ENCODE measurements at places on chromosomes 12 and 14.

DNA sequence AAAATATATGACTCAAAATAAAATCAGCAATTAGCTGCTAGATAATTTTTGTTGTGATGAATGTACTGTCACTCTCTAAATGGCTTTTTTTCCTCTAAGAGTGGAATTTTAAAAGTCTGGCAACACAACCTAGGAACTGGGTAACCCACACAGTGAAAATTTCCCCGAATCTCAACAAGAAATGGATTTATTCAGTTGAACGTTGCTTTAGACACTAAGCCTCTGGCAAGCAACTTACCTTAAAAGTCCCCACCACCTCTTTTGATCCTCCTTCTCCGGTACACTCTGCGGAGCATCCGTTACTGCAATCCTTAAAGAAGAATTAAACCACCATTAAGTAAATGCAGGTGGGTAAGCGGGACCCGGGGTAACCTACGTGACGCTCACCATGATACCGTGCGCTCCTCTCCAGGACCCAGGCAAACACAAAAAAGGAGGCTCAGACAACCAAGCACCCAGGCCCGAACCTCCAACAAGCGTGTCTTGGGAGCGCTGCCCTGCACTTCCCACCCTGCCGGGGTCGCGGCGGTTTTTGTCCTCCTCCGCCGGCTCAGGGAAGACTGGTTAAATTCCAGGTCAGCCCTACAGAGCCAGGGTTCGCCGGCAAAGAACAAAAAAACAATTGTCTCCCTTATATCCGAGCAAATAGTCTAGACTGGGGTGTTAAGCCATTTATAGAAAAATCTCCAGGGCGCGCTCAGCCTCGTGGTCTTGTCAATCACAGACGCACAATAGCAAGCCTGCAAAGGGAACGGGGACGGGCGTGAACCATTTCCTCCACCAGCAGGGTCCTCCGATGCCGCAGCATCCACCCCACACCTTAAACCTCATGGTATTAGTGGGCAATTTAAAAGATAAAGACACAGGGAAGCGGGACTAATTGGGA lies 47.1 kb downstream of the BCAT1 start:
- DNase-seq: peak; percentile 60

GRCh38 chr14:50012644-50013043 lies 103.7 kb downstream of the VCPKMT start:
- no peak for DNase-seq

DNA sequence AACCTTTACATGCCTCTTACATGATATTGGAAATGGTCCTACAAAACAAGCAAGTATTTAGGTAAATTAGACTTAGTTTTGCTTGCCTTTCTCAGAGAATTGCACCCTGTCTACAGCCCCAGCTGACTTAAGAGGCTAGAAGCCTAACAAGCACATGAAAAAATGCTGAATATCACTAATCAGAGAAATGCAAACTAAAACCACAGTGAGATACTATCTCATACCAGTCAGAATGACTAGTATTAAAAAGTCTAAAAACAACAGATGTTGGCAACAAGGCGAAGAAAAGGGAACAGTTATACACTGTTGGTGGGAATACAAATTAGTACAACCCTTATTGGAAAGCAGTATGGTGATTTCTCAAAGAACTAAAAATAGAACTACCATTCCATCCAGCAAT lies 103.8 kb downstream of the EGLN3 start:
- no peak for DNase-seq

GRCh38 chr12:121005346-121005815 lies 10.9 kb downstream of the C12orf43 start:
- DNase-seq: no peak

GRCh38 chr12:86723326-86723725 lies 467.1 kb upstream of the MGAT4C start:
- DNase-seq: no peak

- no peak for DNase-seq
Measured at GRCh38 chr14:101506211-101506925, 54.9 kb upstream of the DIO3 start.

GRCh38 chr12:70948976-70949336 lies 28.4 kb upstream of the PTPRR start:
- no peak for DNase-seq

DNA sequence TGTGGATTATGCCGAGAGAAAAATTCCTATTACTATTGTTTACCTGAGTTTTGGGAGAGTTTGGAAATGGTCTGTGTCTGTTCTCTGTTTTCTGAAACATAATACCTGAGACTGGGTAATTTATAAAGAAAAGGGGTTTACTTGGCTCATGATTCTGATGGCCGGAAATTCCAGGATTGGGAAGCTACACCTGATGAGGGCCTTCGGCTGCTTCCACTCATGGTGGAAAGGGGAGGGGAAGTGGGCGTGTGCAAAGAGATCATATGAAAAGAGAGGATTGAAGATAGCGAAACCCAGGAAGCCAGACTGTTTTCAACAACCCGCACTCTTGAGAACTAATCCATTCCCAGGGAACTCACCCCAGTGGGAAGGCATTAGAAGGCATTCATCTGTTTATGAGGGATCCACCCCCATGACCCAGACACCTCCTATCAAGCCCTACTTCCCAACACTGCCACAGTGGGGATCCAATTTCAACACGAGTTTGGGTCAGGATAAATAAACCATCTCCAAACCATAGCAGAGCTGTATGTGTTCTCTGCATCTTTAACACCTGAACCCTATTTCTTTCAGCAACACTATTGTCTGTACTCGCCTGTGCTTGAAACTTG lies 51.1 kb downstream of the APAF1 start:
- no peak for DNase-seq

- DNase-seq: no peak
Measured at GRCh38 chr12:3055704-3056467, 21.3 kb upstream of the TSPAN9 start.

- DNase-seq: no peak
Measured at GRCh38 chr12:14213542-14213941, 151.9 kb upstream of the ATF7IP start.

DNA sequence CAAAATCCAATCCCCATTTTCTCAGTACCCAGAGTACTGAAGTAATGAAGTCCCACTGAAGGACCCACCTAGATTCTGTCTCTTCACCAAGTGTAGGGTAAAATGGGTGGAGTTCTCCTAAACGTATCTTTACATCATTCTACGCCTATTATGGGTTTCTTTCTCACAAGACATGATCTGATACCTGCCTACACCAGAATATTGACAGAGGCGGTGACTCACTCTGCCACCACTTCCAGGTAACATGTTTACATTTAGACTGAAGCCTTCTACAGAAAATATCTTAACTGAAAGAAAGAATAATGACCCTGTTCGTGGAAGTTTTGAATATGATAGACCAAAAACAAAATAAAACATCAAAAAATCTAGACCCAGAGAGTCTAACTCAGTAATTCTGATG lies 89.8 kb downstream of the BTG1 start:
- DNase-seq: no peak

DNA sequence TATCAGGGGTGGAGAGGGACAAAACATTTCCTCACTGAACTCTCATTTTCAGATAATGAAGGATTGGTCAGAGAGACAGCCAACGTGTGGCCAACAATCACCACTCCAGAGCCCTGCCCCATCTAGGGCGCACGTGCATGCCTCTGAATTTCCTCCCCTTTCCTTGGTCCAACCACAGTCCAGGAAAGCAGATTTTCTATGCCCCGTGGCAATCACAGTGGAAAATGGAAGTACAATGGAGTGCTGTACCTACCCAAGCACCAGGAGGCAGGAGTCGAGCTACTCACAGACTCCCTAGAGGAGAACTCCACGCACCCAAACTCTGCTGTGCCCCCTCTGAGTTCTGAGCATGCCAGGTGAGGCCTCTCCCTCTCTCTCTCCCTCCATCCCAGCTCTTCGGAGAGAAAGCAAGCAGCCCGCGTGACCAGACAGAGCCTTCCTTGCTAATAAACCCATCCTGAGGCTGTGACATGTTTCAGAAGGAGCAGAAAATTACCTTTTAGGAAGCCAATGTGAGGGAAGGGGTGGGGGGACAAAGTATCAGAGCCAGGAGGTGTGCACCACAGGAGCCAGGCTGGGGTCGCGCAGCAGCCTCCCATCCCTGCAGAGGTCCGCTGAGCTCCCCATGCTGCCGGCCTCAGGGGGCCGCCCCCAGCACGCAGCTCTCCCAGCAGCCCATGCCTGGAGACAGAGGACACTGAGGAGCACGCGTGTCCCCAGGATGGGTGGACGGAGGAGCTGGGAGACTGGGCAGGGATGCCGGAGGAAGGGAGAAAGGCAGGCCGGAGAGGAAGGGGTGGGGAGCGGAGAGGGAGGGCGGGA lies 73.4 kb downstream of the PITPNM2 start:
- no peak for DNase-seq

GRCh38 chr12:124556896-124557501 lies 10.4 kb downstream of the NCOR2 start:
- DNase-seq: no peak

DNA sequence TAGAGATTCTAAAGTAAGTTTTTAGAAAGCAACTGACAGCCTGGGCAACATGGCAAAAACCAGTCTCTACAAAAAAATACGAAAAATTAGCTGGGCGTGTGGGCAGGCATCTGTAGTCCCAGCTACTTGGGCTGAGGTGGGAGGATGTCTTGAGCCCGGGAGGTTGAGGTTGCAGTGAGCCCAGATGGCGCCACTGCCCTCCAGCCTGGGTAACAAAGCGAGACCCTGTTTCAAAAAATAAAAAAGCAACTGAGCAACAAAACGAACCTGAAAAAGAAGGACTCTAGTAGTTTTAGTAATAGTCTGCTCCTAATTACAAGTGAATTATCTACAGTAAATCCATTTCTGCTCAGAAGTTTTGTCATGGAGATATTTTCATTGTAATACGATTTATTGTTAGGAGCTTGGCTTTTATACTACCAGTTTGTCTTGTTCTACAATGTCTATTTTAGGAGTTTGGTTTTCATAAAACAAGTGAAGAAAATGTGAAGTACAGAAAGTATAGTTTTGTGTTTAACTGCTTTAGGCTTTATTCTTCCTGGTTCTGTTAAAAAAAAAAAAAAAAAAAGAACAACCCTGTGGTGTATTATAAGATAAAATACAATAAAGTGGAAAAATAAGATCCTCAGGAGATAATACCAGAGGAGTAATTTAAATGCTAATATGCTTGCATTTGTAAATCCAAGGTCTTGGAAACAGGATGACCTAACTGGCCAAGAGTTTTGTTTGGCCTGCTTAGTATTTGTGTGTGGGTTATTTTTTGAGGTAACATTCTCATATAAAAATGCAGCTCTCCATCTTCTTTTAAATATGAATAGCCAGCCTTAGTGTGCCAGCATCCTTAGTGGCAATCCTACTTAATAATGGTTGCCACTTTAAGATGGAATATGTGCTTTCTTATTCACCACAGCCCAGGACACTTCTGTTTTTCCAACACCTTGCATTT lies 2.8 kb downstream of the TMX1 start:
- no peak for DNase-seq

GRCh38 chr12:123148655-123149054 lies 2.2 kb downstream of the PITPNM2 start:
- no peak for DNase-seq

DNA sequence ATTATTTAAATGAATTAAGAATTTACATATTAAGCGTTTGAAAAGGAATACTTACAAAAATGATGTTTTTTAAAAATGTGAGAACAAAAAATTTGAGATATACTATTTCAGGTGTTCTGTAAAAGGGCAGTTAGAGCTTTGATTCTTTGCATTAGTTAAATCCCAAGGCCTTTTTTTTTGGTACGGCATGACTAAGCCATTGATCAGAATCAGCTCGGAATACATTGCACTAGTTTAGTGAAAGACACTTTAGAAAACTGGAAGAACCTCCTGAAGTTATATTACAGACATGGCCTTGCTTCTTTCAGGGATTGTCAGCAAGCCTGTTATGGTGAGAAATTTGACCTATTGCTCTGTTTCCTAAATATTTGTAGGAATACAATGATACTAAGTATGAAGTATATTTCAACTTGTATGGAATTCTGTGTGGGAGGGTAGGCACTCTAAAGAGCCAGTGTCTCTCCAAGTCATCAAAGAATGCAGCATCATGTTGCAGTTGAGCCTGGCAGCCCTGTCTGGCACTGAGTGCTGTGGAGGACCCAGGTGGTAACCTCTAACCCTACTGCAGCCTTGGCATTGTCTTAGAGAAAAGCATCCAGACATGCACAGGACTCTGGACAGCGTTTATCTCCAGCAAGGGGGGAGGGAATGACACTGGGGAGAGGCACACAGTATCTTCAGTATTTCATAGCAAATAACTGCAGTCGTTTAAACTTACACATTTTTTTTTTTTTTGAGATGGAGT lies 1.5 kb downstream of the KLC1 start:
- DNase-seq: no peak

DNA sequence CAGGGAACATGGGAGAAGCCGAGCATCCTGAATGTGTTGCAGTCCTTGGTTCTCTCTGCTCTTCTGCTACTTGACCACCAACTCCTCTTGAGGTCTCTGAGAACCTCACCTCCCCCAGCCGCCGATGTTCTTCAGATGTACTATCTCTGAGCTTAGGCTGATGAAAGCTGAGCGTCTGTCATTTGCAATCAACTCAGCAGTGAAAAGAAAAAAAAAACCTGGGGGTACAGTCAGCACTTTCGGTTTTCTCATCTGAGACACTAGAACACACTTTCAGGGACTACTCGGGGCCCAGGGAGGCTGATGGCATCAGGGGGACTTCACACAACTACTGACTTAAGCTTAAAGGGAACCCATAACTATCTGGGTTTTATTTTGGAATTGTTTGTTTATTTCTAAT lies 9.6 kb upstream of the FLVCR2 start:
- DNase-seq: no peak

GRCh38 chr12:9084417-9084816 lies 31.3 kb downstream of the A2M start:
- no peak for DNase-seq

DNA sequence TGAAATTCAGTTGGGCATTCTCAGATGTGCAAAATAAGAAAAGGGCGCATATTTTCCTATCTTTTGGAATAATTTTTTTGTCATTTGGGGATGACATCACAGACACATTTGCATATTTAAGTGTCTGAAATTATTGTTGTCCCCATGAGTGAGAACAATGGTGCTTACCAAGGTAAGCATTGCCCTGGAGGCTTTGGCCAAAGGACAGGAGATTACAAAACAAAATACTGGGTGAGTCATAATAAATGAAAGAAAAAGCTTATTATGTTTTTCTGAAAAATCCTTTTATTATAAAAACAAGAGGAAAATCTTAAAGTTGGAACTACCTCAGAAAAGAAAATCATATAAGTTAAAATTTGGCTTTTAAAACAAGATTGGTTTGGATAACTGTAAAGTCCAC lies 254.9 kb downstream of the BTG1 start:
- DNase-seq: no peak

DNA sequence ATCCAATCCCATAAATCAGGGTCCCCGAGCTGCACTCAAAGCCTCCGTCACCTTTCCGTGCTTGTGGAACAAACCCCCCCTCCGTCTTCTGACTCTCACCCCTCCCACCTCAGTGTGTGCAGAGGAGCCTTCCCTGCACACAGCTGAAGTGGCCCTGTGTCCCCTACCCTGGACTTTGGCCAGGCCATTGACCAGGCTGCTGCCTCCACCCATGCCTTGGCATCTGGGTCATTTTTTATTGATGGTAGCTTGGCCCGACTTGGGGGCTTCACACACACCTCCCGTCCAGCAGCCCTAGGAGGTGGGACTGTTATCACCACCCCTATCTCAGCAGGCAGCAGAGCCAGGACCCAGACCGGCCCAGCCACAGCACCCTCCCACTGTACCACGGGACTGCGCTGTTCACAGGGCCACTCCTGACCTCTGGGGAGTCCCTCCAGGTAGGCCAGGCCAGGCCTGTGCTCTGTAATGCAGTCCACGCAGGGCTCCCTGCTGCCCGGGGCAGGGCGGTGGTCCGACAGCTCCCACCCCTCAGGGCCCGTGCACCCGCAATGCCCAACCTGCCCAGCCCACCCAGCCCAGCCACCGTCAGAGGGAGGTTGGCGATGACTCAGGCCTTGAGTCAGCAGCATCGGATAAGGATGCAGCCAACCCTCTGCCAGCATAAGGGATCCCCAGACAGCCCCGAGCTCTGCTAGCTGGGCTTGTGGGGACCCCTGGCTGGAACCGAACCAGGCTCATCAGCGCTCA lies 9.2 kb upstream of the INF2 start:
- peak; percentile 64 for DNase-seq
